ENCODE measurements at places on chromosomes 4 and X. TPM values are rescaled to one million over a fixed set of nuclear protein-coding genes. Genes with fewer than 3 reads are reported as not detected.

FDCSP gene
- total RNA-seq, result not detected

ADAM29 gene
- 0.31 TPM for total RNA-seq

RBMXL3 gene
- not detected for total RNA-seq

GC gene
- 0.31 TPM for total RNA-seq

PROM1 gene
- 43.5 TPM for total RNA-seq

ZCCHC18 gene
- total RNA-seq, result 12.0 TPM

DCAF4L1 gene
- total RNA-seq, result under 0.01 TPM

DACH2 gene
- 6.4 TPM for total RNA-seq

AFP gene
- 0.62 TPM for total RNA-seq

STOX2 gene
- total RNA-seq, result 42.3 TPM

FAM9C gene
- 0.31 TPM for total RNA-seq

WAS gene
- 0.16 TPM for total RNA-seq

GRCh38 chrX:131816551-131817136 is 206.5 kb upstream of the STK26 start:
- peak; percentile 8 for DNase-seq

GRCh38 chr4:150235317-150235716 is 157.1 kb downstream of the DCLK2 start:
- DNase-seq, result no peak

GRCh38 chr4:3331511-3332394 is 38.9 kb downstream of the RGS12 start:
- no peak for DNase-seq

DNA sequence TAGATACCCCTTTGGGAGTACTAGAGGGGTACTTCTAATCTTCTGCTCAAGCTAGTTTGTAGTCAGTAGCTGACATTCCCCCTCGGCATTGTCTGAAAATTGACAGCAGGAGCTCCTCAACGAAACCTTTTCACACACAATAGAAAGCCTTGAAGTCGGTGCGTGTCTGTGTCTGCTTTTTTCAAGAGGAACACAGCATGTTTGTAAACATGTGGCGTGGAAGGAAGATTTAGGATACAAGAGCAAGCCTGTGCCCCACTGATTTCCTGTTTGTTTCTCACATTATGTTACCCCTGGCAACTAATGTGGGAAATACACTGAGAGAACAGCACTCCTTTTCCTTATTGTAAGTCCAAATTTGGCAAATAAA is 252.6 kb downstream of the ANKRD50 start:
- DNase-seq, result no peak

- DNase-seq, result peak; percentile 52
Observed at GRCh38 chrX:38561951-38562719, 793 bp downstream of the TSPAN7 start.

GRCh38 chr4:7855731-7856130 is 83.9 kb downstream of the AFAP1 start:
- no peak for DNase-seq

DNA sequence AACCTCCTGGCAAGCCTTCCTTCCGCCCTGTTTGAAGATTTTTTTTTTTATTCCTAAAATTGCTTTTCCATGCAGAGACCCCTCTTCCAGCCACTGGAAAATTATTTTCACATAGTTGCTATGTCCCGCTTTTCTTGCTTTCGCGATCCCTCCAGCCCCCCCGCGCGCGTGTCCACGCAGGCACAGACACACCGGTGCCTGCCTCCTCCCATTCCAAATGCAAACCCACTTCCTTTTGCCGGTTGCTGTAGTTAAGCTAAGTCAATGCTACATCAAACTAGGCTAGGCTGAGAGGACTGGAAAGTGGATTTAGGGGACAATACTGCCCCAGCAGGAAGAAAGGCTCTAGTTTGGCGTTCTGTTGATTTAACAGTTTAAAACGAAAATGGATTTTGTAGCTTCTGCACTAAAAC is 111.0 kb downstream of the DHX15 start:
- peak; percentile 43 for DNase-seq

DNA sequence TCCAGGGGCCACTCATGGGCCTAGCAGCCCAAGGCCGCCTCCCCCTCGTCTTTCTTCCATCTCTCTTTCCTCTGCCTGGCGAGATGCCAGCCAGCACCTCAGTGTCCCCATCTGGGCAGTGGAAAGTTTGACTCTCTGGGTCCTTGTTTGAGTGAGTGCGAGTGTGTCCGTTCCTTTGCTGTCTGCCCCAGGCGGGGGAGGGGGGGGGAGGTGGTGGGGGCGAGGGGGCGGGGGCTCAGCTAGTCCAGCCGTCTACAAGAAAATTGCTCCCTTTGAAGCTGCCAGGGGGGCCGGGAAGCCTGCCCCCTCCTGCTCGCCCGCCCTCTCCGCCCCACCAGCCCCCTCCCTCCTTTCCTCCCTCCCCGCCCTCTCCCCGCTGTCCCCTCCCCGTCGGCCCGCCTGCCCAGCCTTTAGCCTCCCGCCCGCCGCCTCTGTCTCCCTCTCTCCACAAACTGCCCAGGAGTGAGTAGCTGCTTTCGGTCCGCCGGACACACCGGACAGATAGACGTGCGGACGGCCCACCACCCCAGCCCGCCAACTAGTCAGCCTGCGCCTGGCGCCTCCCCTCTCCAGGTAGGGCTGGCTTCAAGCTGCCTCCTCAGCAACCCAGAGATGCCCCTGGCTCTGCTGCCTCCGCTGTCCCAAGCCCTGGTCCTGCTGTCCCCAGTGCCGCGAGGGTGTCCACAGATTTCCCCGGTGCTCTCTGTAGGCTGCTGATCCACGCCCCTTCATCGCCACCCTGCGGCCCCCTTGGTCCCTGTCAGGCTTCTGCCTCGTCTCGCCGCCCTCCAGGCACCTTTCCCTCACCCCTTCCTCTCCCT is at the start of gene BGN:
TSS of gene BGN (plus strand) at position 440 of the 821 bp plus-strand sequence. CDS start 9,652 bp downstream, outside the sequence.
- DNase-seq, result no peak

GRCh38 chrX:20455001-20455400 is 188.3 kb upstream of the RPS6KA3 start:
- DNase-seq, result no peak

DNA sequence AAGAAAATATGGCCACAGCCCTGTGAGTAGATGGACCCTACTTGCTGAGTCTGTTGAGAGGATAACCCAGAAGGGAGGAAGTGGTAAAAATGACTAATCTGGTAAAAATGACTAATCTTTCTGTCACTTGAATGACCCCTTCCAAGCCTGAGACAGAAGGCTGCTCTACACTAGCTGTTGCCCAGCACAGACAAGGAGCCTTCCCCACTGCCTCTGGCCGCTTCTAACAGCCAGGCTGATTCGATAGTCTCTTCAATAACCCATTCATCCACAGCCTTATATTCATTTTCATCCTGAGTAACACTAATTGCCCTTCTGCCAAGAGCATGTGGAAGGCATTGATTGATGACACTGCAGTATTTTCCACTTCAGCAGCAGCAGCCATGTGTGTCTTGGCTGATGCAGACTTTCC is 18.4 kb downstream of the MAGEB17 start:
- DNase-seq, result no peak

- no peak for DNase-seq
Observed at GRCh38 chr4:184534511-184535391, 60.4 kb upstream of the IRF2 start.

DNA sequence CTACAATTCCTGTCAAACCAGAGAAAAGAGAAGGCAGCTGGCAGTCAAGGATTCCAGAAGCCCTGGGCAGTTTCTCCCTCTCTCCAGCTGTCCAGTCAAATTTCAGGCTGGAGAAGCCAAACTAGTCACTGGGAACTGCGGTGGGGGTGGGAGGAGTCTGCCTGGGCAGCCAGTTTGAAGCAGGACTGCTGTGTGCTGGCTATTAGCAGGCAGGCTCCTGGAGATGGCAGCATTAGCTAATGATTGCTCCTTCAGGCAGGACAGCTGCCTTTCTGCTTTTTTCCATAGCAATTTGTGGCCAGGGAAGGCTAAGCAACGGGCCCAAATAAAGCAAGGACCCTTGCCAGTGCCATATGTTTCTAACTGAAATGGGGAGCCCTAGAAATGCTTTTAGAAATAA is 44.7 kb upstream of the FGF13 start:
- DNase-seq, result no peak

DNA sequence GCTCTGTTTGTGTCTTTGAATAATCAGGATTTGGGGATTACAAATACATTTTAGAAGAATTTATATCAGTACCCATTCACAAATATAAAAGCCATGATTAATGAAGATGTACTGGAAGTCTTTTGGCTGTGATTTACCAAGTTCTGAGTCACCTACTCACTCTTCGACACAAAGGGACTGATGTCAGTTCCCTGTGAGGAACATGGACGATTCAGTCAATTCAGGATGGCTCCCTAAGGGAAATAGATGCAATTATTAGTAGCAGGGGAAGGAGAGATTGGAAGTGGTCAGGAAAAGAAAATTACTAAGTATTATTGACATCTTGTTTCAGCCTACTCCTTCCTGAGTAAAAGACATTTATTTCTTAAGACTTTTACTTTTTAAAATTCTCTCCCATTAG is 550.7 kb upstream of the SLIT2 start:
- no peak for DNase-seq

DNA sequence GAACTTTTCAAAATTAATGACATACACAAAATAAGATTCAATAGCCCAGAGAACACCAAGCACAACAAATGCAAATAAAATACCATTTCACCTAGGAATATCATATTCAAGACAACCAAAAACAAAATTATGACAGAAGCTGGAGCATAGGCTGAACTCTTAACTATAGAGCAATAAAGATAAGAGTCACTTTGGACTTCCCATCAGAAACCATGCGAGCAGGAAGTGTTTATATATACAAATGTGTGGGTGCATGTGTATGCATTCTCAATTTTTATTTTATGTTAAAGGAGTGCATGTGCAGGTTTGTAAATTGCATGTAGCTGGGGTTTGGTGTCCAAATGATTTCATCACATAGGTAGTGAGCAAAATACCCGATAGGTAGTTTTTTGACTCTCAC is 291.6 kb downstream of the ARAP2 start:
- no peak for DNase-seq

- DNase-seq, result no peak
Observed at GRCh38 chr4:174119830-174120229, 163.6 kb downstream of the FBXO8 start.

DNA sequence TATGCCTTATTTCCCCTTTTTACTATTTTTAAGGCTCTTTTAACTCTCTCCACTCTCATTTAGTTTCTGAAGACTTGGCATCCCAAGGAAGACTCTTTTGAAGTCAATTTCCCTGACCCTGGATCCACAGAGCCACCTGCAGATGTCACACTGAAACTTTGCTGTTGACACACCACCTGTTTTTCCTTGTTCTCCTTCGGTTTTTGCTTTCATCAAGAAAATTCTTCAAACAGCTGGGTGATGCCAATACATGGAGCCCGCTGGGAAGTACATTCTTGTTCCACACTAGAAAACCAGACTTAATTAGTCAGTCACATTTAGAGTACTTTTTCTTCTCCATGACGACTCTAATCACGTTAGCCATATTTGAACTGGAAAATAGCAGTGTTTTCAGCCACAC is 293.9 kb downstream of the PDGFC start:
- DNase-seq, result no peak

GRCh38 chrX:2425286-2426071 is 75.3 kb downstream of the DHRSX start:
- no peak for DNase-seq

- peak; percentile 2 for DNase-seq
Observed at GRCh38 chrX:137051978-137052642, 18.3 kb upstream of the GPR101 start.

- DNase-seq, result no peak
Observed at GRCh38 chr4:36921476-36922216, 322.9 kb upstream of the NWD2 start.

DNA sequence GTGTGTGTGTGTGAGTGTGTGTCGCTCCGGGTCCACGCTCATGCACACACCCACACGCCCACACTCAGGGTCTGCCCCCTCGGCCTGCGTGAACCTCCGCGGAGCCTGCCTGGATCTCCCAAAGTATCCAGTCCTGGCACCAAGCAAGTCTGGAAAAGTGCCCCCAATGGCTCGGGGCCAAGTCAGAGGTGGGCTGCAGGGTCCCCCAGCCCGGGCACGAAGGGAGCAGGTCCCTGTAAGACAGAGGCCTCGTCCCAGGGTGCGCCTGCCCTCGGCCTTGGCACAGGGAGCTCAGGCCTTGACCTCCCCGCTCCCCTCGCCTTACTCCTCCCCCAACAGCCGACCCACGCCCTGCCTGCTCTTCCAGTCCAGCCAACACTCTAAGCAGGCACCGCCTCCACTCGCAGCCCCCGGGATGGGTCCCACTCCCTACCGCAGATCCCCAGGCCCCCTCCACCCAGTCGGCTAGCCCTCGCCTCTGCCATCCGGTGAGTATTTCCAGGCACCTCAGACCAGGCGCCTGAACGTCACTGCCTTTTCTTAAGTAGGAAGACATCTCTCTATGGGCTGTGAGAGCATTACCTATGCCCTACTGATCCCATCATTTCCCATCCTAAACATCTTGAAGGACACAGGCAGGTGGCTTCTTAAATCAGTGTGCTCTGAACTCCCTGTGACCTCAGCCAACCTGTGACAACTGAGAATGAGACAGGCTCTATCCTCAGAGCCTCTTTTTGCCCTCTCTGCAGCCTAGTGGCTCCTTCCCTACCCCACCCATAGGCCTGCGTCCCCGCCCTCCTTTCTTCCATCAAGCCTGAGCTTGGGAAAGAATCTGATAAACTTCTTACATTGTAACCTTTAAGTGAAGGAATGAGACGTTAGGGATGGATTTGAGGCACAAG is 704 bp downstream of the FAM114A1 start:
- no peak for DNase-seq

- no peak for DNase-seq
Observed at GRCh38 chr4:128220286-128221235, 67.1 kb downstream of the PGRMC2 start.

GRCh38 chr4:68907245-68907644 is 44.4 kb downstream of the UGT2A3 start:
- DNase-seq, result no peak

DNA sequence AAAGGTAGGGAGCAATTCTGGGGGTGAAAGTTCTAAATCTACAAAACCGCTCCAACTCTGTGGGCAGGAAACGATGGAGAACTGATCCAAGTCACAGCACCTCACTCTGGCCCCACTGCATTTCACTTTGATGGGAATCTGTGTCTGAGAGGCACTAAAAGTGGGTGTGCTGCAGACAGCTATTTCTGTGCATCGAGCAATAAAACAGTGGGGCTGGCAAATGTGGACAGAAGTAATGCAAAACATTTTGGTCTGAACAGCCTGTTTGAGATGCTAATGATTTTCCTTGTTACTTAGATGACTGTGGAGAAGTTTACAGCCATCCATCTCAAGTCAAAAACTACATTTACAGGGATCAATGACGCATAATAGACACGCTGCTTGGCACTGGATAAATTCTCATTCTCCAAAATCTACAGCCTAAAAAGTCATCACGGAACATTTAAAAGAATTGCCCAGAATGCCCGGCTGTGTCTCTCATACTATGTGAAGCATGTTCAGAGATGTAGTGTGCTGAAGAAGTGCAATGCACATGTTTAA is 1671.6 kb upstream of the TENM3 start:
- no peak for DNase-seq

GRCh38 chr4:107853444-107854355 is 29.0 kb downstream of the SGMS2 start:
- DNase-seq, result no peak

GRCh38 chrX:12494400-12495138 is 296.6 kb upstream of the PRPS2 start:
- DNase-seq, result no peak
